SJCRH30 (cell line): ENCODE measurements at places on chromosomes 1 and 21. TPM values are rescaled to one million over a fixed set of nuclear protein-coding genes. Genes with fewer than 3 reads are reported as not detected.

GRCh38 chr1:62269851-62270495 is 49.3 kb downstream of the KANK4 start:
- DNase-seq = no peak

Gene C1orf141
- 0.14 TPM in 1 of 2 replicates, not detected in the other for total RNA-seq

GRCh38 chr1:112894561-112895011 is 61.4 kb downstream of the SLC16A1 start:
- no peak for DNase-seq

Gene LIPI
- total RNA-seq = not detected in 2 replicates

Gene MEX3A
- 21.8 and 22.3 TPM in 2 replicates for total RNA-seq

DNA sequence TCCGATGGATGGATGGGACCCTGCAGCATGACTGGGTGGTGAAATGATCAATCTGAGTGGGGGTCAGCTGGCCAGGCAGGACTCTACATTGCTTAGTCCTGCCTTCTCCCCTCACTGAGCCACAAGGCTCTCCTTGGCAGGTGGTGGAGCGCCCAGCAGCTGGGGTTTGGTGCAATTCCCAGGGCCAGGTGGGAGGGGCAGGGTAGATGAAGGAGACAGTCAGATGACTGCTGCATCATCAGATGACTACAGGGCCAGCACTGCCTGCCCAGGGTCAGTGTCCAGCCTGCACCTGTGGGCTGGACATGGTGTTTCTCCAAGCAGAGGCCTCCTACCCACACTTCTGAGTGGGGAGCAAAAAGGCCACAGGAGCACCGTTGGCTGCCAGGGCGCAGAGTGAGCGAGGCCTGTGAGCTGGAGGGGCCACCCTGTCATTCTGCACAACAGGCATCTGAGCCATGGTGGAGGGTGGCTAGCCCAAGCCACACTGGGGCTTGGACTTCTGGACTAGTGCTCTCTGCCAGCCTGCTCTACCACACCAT is 103.9 kb upstream of the EDN2 start:
- DNase-seq = no peak

- DNase-seq = peak; percentile 99
Measured at GRCh38 chr1:20699558-20699957, 18.2 kb downstream of the KIF17 start.

DNA sequence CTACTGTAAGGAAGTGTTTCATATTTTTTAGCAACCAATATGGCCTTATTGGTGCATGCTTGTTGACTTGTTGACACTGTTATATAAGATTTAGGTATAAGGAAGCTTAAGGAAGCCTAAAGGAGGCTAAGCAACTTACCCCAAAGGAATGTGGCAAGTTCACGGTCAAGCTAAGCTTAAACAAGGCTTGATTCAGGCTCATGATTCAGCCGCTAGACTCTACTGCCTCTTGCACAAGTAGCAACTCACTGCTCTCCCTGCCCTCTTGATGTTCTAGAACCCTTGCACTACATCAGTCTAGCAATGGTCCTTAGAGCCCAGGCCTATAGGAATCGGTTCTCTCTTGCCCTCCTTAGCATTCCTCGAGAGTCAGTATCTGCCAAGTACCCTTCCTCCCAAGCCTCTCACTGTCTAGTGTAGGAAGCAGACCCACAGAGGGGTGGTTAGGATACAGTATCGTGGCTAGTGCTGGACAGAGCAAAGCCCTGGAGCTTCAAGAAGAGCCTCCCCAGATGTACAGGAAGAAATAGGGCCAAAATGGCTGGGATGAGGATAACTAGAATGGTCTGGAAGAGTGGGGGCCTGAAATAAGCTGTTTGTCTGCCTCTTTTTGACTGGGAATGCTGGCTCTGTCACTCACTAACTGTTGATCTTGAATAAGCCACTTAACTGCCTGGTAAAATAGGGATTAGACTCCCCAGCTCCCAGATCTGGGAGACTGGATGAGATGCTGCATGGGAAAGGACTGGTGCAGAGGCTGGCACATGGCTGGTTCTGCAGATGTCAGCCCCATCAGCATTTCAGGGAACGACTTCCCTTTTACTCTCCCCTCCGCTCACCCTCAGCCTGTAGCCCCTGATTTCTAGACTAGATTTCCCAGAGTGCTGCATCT is 122.2 kb downstream of the NAV1 start:
- DNase-seq = no peak
